Upper lobe of left lung (tissue), 6 donors: ENCODE measurements at places on chromosomes 7 and 10.
A peak's percentile ranks its signal among the peaks of the same experiment; 100 is the strongest.

DNA sequence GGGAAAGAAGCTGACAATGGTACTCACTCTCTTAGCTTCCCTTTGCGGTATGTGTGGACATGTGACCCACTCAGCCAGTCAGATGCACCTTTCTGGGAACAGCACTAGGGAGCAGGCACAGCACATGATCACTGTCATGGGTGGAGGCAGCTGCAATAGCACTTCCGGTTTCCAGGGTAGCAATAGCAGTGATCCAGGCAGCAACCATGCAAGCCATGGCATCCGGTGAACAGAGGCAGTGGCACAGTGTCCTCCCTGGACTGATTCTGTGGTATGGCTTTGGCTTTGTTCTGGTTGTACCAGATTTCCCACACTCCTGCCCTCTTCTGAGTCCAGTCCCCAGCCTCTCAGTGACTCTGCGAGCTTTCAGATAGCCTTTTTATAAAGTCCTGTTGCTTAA lies 86.8 kb upstream of the NAMPT start:
- DNase-seq: no peak

DNA sequence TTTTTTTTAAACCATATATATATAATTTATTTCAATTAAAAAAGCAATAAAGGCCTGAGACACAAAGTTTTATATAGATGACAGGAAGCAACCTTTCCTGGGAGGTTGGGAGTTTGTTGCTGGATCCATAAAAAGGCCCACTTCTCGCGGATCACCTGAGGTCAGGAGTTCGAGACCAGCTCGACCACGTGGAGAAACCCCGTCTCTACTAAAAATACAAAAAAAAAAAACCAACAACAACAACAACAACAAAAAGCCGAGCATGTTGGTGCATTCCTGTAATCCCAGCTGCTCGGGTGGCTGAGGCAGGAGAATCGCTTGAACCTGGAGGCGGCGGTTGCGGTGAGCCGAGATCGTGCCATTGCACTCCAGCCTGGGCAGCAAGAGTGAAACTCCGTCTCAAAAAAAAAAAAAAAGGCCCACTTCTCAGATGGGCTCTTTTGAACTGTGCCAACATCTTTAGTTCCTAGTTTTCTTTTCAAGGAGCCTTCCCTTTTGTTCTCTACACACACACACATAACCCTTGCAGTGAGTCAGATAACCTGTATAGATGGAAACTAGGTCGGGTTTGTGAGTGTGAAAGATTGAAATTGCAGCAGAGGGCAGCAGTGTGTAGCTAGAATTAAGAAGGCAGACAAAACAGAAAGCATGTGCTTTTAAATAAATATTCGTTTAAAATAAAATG lies 1.2 kb upstream of the SMNDC1 start:
- DNase-seq: peak; percentile 49

GRCh38 chr10:110491346-110491745 lies 6.4 kb upstream of the DUSP5 start:
- no peak for DNase-seq

GRCh38 chr7:55271069-55271626 lies 94.0 kb upstream of the LANCL2 start:
- no peak for DNase-seq

- DNase-seq: no peak
Measured at GRCh38 chr10:73503037-73503436, 7.2 kb upstream of the PPP3CB start.

GRCh38 chr7:78017591-78018100 lies 219.1 kb downstream of the PHTF2 start:
- DNase-seq: no peak

DNA sequence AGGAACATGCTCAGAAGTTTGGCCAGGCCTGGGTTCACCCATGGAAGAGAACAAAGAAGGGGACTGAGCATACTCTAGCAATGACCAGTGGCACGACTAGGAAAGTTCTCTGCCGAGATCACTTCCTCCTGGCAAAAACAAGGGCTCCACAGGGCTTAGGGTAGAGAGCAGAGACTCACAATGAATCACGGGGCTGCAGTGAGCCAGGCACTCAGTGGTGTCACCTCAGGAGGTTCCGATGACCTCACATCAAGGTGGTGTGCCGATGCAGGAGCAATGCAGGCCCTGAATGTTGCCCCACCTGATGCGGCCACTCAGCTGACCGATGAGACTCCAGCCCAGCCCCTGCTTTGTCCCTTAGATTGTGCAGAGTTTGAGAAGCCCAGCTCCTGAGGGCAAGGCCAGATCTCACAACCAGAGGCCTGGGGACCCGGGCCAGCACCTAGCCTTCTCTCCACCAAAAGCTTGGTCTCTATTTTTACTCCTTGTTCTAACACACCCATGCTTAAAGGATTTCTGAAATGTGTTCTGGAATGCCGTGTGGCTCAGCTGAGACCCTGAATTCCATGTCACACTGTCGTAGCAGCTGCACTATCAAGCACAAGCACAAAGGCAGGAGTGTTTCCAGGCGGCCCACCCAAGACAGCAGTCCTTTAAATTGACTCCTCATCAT lies 60.9 kb downstream of the COBL start:
- DNase-seq: no peak

- no peak for DNase-seq
Measured at GRCh38 chr10:5975641-5976473, 1.5 kb downstream of the IL15RA start.

- no peak for DNase-seq
Measured at GRCh38 chr10:54081950-54082349, 719.1 kb downstream of the PCDH15 start.

DNA sequence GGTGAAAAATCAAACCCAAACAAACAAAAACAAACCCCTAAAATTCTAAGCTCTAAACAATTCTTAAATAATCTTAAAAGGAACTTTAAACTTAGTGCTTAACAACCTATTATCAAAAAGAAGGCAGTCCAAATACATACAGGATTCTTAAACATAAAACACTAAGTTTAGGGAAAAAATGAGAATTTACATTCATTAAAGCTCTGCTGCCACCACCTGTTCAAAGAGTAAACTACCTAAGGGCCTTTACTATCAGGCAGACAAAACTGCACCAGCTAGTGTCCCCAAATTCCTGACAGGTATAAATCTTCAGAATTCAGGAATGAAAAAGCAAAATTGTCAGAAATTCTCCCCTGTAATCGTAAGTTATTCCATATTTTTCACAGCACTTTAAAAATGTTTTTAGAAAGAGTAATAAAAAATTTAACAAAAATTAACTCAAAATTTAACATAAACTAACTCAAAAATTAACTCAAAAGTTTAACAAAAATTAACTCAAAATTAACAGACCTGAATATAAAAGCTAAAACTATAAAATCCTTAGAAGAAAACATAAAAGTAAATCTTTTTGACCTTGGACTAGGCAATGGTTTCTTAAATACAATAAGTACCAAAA lies 55.1 kb downstream of the PDZD8 start:
- no peak for DNase-seq

DNA sequence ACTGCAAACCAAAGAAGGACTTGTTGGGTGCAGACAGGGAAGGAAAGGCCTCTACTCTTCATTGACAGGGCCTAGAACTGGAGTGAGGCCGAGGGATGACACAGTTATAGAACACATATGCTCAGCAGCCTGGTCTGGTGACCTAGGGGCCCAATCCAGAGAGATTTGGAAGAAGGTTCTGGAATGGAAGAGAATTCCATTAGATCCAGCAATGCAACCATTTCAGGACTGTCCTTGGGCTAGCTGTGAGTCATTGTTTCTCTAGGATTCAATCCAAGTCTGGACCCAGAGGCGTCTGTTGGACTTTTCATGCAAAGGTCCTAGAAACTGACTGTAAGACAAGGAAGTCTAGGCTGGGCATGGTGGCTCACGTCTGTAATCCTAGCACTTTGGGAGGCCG lies 59.2 kb downstream of the WIPF3 start:
- DNase-seq: no peak

DNA sequence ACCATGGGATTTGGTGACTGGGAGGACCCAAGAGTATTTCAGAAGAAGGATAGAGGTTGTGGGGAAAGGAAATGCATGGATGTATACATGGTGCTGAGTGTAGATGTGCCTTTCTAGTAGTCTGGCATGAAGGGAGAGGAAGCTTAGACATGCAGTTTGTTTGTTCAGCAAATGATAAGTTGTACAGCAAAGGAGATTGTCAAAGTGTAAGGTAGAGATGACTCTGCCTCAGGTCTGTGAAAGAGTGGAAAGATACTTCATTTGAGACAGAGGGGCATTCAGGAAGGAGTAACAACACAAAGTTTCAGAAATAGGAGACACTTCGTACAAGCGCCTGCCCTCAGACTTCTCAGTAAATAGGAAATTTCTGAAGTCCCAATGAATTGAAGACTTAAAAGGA lies 152.3 kb downstream of the CELF2 start:
- DNase-seq: no peak

DNA sequence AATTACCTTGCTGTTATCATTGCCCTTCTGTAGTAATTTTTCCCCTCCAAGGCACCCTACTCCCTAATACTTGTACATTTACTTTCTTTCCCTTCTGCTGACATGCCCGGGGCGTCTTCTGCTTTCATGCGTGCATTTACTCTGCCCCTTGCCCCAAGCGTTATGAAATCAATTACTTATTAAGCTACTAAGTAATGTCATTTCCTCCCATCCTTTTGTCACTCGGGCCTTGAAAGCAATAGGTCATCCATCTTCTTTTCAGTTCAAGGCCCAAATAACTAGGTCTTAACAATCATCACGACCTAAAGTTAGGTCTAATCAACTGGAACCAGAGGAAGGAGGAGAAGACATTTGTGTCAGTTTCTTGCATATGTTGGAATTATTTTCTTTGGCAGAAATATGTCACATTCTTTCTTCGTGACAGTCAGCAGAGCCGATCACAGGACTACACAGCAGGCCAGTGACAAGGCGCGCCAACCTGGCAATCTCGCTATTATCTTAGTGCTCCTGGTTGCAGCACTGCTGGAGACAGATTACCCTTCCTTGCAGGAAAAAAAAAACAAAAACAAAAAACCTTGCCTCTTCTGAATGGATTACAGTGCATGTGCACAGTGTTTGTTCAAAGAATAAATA lies 179.2 kb downstream of the RELN start:
- no peak for DNase-seq

GRCh38 chr7:136359333-136359903 lies 382.3 kb upstream of the MTPN start:
- no peak for DNase-seq

DNA sequence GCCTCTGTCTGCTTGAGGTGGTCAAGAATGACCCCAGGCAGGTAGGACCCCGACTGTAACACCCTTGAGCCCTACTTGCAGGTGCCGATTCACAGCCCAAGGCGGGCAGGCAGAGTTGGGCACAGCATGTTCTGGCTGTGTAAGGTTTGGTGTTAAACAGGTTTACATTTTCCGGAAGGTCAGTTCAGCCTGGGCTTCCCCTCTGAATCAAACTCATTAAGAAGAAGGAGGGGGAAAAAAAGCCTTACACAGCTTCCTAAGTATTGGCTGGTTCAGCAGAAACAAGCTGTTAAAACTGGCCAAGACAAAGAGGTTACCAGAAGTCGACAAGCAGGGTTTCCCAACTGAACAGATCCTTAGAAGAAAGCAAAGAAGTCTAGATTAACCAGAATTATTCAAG lies 132.7 kb downstream of the PRPF18 start:
- no peak for DNase-seq

DNA sequence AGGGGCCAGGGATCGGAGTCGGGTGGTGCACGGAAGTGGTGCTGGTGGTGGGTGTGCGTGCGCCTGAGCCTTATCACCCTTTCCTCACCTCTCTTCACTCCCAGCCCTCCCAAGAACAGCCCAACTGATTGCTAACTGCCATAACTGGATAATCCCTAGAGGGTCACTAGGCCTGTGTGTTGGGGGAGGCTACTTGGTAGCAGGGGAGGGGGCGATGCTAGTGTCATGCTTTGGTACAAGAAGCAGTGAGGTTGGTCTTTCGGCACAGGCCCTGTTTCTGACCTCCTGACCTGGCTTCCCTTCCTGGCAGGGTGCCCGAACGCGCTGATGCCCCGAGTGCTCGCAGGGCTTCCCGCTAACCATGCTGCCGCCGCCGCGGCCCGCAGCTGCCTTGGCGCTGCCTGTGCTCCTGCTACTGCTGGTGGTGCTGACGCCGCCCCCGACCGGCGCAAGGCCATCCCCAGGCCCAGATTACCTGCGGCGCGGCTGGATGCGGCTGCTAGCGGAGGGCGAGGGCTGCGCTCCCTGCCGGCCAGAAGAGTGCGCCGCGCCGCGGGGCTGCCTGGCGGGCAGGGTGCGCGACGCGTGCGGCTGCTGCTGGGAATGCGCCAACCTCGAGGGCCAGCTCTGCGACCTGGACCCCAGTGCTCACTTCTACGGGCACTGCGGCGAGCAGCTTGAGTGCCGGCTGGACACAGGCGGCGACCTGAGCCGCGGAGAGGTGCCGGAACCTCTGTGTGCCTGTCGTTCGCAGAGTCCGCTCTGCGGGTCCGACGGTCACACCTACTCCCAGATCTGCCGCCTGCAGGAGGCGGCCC lies 652 bp downstream of the KAZALD1 start:
- DNase-seq: peak; percentile 60

DNA sequence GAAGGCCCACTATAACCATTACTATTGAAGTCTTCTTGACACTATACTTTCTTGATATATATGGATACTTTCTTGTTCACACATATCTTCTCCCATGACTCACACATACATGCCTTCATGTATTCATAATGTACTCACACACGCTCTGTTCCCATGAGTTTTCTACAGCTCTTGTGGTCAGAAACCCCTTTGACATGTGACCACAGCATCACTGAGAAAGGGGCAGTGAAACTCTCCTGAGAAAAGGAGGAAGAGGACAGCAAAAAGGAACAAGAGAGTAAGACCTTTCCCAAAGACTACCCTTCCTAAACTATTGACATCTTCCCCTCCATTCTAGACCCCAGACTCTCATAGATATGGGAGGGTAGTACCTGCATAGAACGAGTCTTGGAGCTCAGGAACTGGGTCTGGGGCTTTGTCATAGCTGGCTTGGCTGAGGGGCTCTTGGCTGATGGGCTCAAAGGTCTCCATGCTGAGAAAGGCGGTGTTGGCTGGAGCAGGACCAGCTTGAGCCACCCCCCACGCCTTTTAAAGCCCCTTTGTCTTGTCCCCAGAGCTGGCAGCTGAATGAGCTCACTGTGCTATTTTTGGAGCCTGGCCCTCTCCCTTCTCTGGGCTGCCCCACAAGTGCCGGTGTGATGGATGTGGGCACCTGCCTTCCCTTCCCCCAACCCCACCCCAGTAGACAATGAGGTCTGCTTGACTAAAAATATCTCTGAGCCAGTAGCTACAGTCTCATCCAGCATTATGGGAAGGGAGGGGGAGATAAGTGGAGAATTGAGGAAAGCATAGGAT lies 5.1 kb downstream of the SYNPO2L start:
- DNase-seq: no peak

- peak; percentile 55 for DNase-seq
Measured at GRCh38 chr10:14016011-14016536, 314.6 kb downstream of the FRMD4A start.

GRCh38 chr10:69317175-69317604 lies 38.9 kb downstream of the HK1 start:
- DNase-seq: no peak

- DNase-seq: no peak
Measured at GRCh38 chr7:151238190-151238810, 6.0 kb downstream of the CHPF2 start.

GRCh38 chr10:123244747-123245146 lies 90.5 kb downstream of the BUB3 start:
- no peak for DNase-seq

GRCh38 chr7:106071999-106072714 lies 40.0 kb downstream of the SYPL1 start:
- no peak for DNase-seq

GRCh38 chr7:140404565-140405065 lies 757 bp downstream of the RAB19 start:
- no peak for DNase-seq
